ENCODE measurements at places on chromosomes 2 and 18.

- DNase-seq: no peak
- H3K4me1 ChIP-seq: no peaks in the 10 kb centered on the region
- H3K36me3 ChIP-seq: no peaks in the 10 kb centered on the region
These were observed 135.2 kb downstream of the HRH4 start for GRCh38 chr18:24595561-24596031.

- H3K36me3 ChIP-seq: no peaks in the 10 kb centered on the region
- no peak for DNase-seq
- H3K27me3 ChIP-seq: no peaks in the 10 kb centered on the region
- peaks cover 1% of the 10 kb centered on the region for H3K4me1 ChIP-seq
These were observed 120.3 kb downstream of the RDH14 start for GRCh38 chr2:18440141-18440661.

DNA sequence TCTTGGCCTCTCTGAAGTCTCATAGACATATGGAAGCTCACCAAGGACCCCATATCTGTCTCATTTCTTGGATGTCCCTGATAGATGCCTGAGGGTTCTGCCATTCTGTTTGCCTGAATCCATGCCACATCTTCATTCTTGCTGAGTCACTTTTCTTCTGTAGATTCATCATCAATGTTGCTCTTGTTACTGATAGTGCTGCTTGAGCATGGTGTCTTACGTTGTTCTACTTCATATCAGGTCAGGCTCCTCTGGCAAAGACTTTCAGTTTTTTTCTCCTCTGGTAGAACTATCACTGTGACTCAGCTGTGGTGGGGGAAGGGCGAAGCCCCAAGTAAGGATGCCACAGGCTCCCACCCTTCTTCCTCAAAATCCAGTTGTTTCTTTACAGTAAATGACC is 885.2 kb downstream of the DCDC2C start:
- no peaks in the 10 kb centered on the region for H3K4me1 ChIP-seq
- DNase-seq: no peak
- H3K27ac ChIP-seq: no peak overlapping the region
- H3K36me3 ChIP-seq: no peaks in the 10 kb centered on the region
- H3K27me3 ChIP-seq: no peaks in the 10 kb centered on the region
- no peak overlapping the region for H3K4me3 ChIP-seq

- H3K4me3 ChIP-seq: no peak overlapping the region
- H3K27ac ChIP-seq: no peak overlapping the region
- DNase-seq: no peak
- no peaks in the 10 kb centered on the region for H3K4me1 ChIP-seq
- H3K27me3 ChIP-seq: no peaks in the 10 kb centered on the region
These were observed 25.1 kb downstream of the ASXL2 start for GRCh38 chr2:25853038-25853638.

GRCh38 chr18:42760290-42760689 is 355.2 kb downstream of the RIT2 start:
- no peak for DNase-seq
- no peaks in the 10 kb centered on the region for H3K36me3 ChIP-seq
- H3K27ac ChIP-seq: no peak overlapping the region
- peaks cover under 1% of the 10 kb centered on the region for H3K4me1 ChIP-seq
- no peak overlapping the region for H3K4me3 ChIP-seq

DNA sequence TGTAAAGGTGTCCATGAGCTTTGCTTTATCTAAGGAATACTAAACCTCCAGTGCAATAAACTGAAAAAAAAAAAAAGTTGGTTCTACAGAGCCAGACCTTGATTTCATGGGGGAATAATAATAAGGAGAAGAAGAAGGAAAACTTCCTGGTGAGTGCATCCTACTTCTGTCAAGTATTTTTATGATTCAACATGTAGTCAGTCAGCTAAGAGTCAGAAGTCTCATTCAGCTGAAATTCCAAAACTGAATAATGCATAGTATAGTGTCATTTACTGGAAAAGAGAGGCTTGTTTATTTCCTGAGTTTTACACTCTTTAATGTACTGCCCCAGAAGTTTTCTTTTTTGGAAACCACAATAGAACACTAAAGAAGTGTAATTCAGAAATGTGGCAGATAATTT is 77.8 kb upstream of the TACR1 start:
- no peak overlapping the region for H3K27ac ChIP-seq
- H3K4me3 ChIP-seq: no peak overlapping the region
- H3K27me3 ChIP-seq: no peaks in the 10 kb centered on the region
- no peak for DNase-seq

GRCh38 chr2:121887513-121888188 is 132.2 kb downstream of the TSN start:
- no peaks in the 10 kb centered on the region for H3K27me3 ChIP-seq
- H3K27ac ChIP-seq: no peak overlapping the region
- no peaks in the 10 kb centered on the region for H3K36me3 ChIP-seq

DNA sequence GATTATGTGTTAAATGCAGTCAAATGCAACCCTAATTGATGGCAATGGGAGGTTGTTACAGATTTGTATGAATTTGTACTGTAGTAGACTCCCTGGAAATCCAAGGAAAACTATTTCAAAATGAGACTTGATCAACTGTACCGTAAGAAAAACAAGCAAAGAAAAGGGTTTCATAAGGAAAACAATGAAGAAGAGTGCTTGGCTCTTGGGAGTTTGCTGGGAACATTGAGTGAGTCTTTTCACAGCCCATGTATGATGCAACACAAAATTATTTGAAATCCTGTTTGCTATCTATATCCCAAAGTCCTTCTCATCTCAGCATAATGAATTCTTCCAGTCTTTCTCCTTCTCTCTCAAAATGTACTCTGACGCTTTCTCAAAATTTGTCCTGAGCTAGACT is 67.0 kb upstream of the OSR1 start:
- H3K27ac ChIP-seq: no peak overlapping the region
- no peak overlapping the region for H3K4me3 ChIP-seq
- H3K27me3 ChIP-seq: no peaks in the 10 kb centered on the region
- DNase-seq: no peak
- H3K36me3 ChIP-seq: no peaks in the 10 kb centered on the region
- no peaks in the 10 kb centered on the region for H3K4me1 ChIP-seq

GRCh38 chr2:158293722-158294121 is 162.8 kb downstream of the CCDC148 start:
- H3K4me3 ChIP-seq: no peak overlapping the region
- H3K27ac ChIP-seq: no peak overlapping the region
- H3K27me3 ChIP-seq: no peaks in the 10 kb centered on the region
- no peaks in the 10 kb centered on the region for H3K4me1 ChIP-seq
- no peaks in the 10 kb centered on the region for H3K36me3 ChIP-seq

- H3K4me3 ChIP-seq: no peak overlapping the region
- H3K27me3 ChIP-seq: no peaks in the 10 kb centered on the region
- H3K4me1 ChIP-seq: no peaks in the 10 kb centered on the region
- no peak overlapping the region for H3K27ac ChIP-seq
- no peak for DNase-seq
These were observed 14.5 kb upstream of the ZBTB14 start for GRCh38 chr18:5309888-5310470.

GRCh38 chr18:8601277-8602032 is 7.8 kb upstream of the RAB12 start:
- DNase-seq: no peak
- H3K27me3 ChIP-seq: no peaks in the 10 kb centered on the region
- H3K36me3 ChIP-seq: no peaks in the 10 kb centered on the region
- no peaks in the 10 kb centered on the region for H3K4me1 ChIP-seq
- H3K27ac ChIP-seq: no peak overlapping the region

DNA sequence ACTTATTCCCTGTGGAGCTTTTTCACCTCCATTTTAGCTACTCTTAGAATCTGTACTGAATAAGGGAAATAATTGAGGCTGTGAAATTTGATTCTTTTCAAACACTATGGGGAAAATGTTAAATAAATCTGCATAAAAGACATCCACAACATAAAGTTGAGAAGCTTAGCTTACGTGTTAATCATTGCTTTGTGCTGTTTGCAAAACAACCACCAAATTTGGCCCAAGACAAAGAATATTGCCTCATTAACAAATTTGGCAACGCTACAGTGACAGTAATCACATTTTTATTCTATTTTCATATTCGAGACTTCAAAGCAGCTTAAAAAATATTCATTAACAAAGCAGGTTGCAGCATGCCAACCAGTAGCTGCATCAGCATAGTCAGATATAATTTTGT is 437.6 kb downstream of the DPP10 start:
- H3K27me3 ChIP-seq: no peaks in the 10 kb centered on the region
- H3K36me3 ChIP-seq: no peaks in the 10 kb centered on the region
- H3K4me3 ChIP-seq: no peak overlapping the region
- no peak for DNase-seq
- H3K4me1 ChIP-seq: no peaks in the 10 kb centered on the region

GRCh38 chr2:31266804-31267203 is 32.9 kb downstream of the EHD3 start:
- no peaks in the 10 kb centered on the region for H3K27me3 ChIP-seq
- H3K36me3 ChIP-seq: no peaks in the 10 kb centered on the region
- H3K4me1 ChIP-seq: no peaks in the 10 kb centered on the region
- no peak overlapping the region for H3K27ac ChIP-seq

GRCh38 chr2:157327621-157328500 is 2.2 kb upstream of the ERMN start:
- peak; percentile 74 for DNase-seq
- peaks cover 6% of the 10 kb centered on the region for H3K4me1 ChIP-seq
- no peaks in the 10 kb centered on the region for H3K27me3 ChIP-seq
- H3K36me3 ChIP-seq: no peaks in the 10 kb centered on the region
- H3K27ac ChIP-seq: no peak overlapping the region

DNA sequence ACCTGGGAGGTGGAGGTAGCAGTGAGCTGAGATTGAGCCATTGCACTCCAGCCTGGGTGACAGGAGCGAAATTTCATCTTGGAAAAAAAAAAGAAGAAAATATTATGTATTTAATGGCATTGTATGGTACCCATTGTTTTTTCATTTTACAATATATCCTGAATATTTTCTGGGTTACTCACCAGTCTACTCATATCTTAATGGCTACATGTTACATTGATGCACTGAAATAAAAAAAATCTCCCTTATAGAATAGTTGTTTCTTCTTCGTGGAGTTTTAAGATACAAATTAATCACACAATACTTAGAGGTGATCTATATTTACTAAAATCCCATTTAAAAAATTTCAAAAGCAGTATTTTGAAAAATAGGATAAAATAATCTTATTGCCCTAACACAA is 66.3 kb upstream of the XPO1 start:
- H3K4me1 ChIP-seq: no peaks in the 10 kb centered on the region
- H3K4me3 ChIP-seq: no peak overlapping the region
- DNase-seq: no peak
- no peaks in the 10 kb centered on the region for H3K27me3 ChIP-seq
- H3K36me3 ChIP-seq: no peaks in the 10 kb centered on the region
- no peak overlapping the region for H3K27ac ChIP-seq

DNA sequence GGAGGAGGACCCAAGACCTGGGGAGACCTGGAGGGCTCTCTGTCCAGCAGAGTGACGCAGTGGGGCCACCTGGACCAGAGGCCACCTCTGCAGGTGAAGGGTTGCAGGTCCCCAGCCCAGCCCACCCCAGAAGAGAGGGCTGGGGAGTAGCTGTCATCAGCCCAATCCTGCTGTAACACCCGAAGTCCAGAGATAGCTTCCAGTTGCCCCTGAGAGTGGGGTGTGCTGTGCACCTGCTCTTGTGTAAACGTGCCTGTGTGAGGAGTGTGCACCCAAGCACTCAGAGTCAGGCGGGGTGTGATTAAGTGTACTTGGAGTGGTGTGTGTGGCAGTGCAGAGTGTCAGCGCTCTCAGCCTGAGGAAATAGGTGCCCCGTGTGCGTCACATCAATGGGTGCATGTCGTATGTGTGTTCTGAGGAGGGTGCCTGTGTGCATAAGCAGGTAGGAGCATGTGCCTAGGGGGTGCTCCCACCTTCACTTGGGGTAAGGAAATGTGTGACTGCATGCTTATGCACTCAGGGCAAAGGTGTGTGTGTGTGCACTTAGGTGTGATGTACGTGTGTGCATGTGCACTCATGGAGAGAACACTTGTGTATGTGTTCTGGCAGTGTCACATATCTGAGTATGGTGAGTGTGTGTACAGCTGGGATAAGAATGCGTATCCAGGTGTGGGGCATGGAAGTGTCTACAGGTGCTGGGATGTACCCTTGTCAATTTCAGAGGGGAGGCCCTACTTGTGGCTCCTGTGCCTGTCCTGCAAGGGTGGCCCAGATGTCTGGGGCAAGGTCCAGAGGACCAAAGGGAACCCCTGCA is 672 bp downstream of the ATP6V1B1 start:
- peaks cover 7% of the 10 kb centered on the region for H3K36me3 ChIP-seq
- H3K27ac ChIP-seq: no peak overlapping the region
- no peaks in the 10 kb centered on the region for H3K27me3 ChIP-seq
- peak overlapping the region; percentile 15 for H3K4me3 ChIP-seq
- no peak for DNase-seq
- peaks cover 44% of the 10 kb centered on the region for H3K4me1 ChIP-seq

GRCh38 chr2:100137318-100137717 is 5.1 kb downstream of the AFF3 start:
- no peak overlapping the region for H3K27ac ChIP-seq
- H3K27me3 ChIP-seq: no peaks in the 10 kb centered on the region
- DNase-seq: no peak

DNA sequence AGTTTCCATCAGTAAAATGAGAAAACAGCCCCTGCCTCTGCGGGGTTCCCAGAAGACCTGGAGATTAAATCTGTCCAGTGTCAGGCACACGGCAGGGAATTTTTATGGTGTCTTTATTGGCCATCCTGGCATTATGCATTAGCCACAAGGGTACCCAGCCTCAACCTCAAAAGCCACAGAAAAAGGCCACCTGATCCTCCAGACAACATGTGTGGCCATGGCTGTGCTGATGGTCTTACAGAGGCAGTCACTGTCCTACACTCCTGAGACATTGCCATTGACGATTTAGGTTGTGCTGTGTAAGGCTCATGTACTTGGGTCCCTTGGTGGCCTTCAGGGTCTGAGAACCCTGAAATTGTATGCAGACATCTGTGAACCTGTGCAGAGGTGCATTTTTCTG is 115.6 kb downstream of the SMAD7 start:
- DNase-seq: no peak
- no peak overlapping the region for H3K27ac ChIP-seq
- H3K36me3 ChIP-seq: no peaks in the 10 kb centered on the region

GRCh38 chr2:134582547-134582899 is 136.3 kb downstream of the TMEM163 start:
- H3K27ac ChIP-seq: no peak overlapping the region
- no peaks in the 10 kb centered on the region for H3K36me3 ChIP-seq
- no peak for DNase-seq
- H3K4me1 ChIP-seq: no peaks in the 10 kb centered on the region
- H3K27me3 ChIP-seq: no peaks in the 10 kb centered on the region

GRCh38 chr2:67600946-67601345 is 203.8 kb downstream of the ETAA1 start:
- H3K27me3 ChIP-seq: no peaks in the 10 kb centered on the region
- no peak overlapping the region for H3K4me3 ChIP-seq
- no peak overlapping the region for H3K27ac ChIP-seq
- no peak for DNase-seq
- H3K36me3 ChIP-seq: no peaks in the 10 kb centered on the region
- no peaks in the 10 kb centered on the region for H3K4me1 ChIP-seq

- H3K27me3 ChIP-seq: no peaks in the 10 kb centered on the region
- H3K36me3 ChIP-seq: no peaks in the 10 kb centered on the region
- no peak overlapping the region for H3K4me3 ChIP-seq
- H3K27ac ChIP-seq: no peak overlapping the region
- no peaks in the 10 kb centered on the region for H3K4me1 ChIP-seq
- no peak for DNase-seq
These were observed 22.5 kb upstream of the MAP3K20 start for GRCh38 chr2:173053043-173053699.

All from neuronal stem cell (in vitro differentiated cells).